ENCODE measurements at places on chromosomes 3 and 15.

- no peak for DNase-seq
These were observed 86.5 kb downstream of the TBC1D2B start for GRCh38 chr15:77991029-77991406.

GRCh38 chr3:119829420-119829819 is 47.5 kb downstream of the NR1I2 start:
- DNase-seq, result no peak

- no peak for DNase-seq
These were observed 100.5 kb upstream of the SKOR1 start for GRCh38 chr15:67724691-67725375.

DNA sequence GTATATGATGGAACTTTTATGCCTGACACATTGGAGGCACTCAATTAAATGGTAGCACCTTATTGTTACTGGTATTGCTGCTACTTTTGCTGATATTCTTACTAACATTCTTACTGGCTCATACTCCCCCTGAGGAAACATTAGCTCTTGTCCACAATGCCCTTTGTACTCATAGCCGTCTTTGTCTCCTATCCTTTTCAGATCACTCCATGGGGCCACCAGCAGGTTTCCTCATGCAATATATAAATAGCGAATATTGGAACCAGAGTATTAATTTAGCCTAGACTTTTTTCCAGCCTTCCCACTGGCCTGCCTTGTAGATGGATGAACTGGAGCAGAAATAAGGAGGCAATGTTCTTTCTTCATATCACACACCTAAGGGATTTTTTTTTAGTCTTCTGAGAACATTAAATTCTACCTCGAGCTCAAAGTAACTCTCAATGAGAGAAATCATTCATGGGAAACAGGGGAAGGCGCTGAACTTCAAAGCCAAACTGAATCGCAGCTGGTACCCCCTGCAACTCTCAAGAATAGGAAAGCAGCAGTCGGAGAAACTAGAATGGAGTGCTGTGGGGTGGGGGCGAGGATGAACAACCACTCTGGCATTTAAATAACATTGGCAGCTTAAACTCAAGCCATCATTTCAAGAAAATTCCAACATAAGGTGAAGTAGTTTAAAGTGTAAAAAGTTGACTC is 300.3 kb downstream of the TAFA4 start:
- no peak for DNase-seq

DNA sequence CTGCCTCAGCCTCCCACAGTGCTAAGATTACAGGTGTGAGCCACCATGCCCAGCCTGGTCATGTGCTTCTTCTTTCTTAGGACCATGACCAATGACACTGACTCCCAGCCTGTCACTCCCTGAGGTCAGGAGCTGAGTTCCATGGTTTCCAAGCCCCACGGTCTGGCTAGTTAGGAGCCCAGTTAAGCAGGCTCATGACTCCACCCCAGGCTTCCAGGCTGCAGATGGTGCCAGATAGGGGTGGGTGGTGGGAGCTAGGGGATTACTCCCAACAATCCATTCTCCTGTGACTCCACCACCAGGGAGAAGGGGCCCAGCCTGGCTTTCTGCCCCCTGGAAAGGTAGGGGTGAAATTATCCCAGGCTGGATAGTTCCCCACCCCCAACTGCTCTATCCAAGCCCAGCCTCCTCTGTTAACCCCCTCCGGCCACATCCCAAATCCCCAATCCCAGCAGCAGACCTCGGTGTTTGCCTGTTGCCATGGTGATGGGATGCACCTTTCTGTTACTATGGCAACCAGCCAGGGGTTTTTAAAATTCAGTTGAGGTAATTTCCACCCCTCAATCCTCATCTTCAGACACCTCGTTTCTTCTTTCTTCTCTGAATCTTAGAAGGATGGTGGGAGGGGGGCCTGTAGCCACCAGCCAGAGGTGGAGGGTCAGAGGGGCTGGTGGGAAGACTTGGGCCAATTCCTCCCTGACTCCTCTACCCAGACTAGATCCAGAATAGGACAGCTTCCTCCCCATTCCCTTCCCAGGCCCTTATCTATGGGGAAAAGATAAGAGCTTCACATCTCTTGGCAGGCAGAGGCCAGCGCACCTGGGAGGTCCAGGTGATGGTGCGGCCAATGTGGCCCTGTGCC is 22.5 kb upstream of the SEMA3F start:
- DNase-seq, result no peak

DNA sequence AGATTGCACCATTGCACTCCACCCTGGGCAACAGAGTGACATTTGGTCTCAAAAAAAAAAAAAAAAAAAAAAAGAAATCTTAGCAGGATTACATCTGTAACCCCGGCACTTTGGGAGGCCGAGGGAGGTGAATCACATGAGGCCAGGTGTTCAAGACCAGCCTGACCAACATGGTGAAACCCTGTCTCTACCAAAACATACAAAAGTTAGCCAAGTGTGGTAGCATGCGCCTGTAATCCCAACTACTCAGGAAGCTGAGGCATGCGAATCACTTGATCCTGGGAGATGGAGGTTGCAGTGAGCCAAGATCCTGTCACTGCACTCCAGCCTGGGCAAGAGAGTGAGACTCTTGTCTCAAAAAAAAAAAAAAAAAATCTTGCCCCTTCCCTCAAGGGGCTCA is 40.4 kb downstream of the LIPC start:
- DNase-seq, result no peak

GRCh38 chr3:10561946-10562560 is 56.7 kb upstream of the ATP2B2 start:
- no peak for DNase-seq

DNA sequence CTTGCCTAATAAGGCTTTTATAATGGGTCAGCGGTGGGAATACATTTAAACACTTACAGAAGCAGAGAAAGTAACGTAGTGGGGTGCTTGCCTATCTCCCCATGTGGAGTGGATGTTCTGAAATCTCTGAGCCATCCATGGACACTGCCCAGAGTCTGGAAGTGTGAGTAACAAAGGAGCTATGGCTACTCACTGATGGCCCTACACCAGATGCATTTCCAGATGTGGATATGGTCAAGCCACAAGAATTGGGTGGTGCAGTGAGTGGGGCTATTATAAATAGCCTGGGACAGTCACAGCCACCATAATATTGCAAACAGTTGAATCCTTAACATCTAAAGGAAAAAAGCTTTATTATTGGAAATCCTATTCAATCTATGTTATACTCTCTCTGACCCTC is 96.6 kb downstream of the CGNL1 start:
- no peak for DNase-seq

DNA sequence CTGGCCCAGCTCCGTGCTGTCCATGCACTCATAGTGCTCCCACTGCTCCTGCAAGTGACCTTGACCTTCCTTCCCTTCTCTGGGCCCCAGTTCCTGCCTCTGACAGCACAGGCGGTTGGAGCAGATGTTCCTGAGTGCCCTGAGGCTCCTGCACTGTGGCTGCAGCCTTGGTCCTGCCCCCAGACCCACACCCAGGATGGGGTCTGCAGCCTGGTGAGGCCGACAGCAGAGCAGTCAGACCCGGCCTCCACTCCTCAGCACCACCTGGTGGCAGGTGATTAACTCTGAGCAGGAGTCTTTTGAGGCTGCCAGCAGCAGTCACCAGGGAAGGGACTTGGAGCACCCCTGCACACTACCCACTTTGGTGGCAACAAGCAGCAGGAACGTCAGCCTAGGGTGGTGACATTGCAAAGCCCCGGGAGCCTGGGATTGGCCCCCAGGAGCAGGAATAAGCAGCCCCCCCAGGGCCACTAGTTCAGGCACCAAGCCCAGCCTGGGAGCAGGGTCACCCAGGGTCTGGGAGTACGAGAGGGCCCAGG is 64.6 kb downstream of the CYP11A1 start:
- no peak for DNase-seq
